Heart right ventricle (tissue), 16 donors: ENCODE measurements at places on chromosomes 4 and X. TPM values are rescaled to one million over a fixed set of nuclear protein-coding genes. Genes with fewer than 3 reads are reported as not detected.
A peak's percentile ranks its signal among the peaks of the same experiment; 100 is the strongest.

Gene PPP2R2C
- polyA plus RNA-seq = 0.14 TPM

- DNase-seq = peak; percentile 16
Measured at GRCh38 chr4:13988353-13989305, 361.1 kb upstream of the BOD1L1 start.

DNA sequence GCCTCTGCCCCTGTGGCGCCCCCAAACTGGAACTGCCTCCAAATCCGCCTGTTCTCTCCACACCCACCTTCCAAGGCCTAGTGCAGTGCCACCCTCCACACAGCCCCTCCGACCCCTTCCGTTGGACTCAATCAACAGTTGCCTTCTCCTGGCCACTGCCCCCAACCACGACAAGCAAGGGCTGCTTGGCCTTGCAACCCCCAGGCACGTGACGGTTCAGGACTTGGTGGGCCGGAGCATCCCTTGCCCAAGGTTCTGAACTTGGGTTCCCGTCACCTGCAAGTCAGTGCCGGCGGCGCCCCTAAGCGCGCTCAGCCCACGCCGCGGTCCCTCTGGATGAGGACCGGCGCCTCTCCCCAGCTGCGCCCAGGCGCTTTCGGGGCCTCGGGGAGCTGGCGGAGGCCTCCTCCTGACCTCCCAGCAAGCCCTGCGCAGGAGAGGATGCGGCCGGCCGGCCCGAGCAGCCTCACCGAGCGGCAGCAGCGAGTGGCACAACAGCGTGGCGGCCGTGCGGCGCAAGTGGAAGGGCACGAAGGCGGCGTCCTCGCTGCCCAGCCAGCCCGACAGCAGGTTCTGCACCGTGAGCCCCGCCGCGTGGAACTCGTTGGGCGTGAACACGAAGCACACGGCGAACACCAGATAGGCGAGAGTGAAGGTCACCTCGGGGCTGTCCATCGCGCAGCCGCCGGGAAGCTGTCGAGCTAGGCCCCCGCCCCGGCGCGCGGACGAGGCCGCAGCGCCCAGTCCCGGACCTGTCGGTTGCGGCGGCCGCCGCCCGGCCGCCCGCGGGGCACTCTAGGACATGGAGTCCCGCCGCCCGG is 750 bp downstream of the TMEM129 start:
- DNase-seq = no peak

GRCh38 chrX:109774706-109775105 is 41.6 kb upstream of the ACSL4 start:
- no peak for DNase-seq

DNA sequence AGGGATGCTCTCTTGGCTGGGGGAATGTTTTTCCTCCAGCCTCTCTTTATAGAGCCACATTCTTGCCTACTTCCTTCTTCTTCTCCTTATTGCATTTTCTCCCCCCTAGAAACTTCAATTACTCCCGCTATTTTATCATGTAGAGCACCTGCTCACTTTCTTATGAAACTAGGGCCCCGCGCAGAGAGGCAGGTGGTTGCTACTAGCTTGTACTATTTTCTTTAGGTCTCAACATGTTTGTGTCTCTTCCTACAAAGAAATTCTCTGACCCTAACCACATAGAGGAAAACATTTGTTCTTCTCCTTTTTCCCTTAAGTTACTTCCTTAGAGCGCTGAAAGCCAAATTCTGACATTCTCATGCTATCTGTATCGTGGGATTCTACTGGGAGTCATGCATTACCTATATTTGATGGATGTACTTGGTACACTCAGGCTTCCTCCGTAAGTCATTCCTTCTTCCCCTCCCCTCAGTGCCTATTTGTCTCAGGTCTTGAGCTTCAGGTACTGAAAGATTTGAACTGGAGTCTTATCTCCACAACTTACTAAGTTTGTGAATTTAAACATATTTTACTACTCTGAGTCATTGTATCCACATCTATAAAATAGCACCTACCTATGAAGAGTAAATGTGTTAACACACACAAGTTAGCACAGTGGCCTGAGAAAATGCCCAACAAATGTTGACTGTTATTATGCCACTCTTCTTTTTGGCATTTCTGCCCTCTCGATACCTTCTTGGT is 159.1 kb upstream of the LEF1 start:
- DNase-seq = no peak

Gene CT45A10
- polyA plus RNA-seq = not detected

- DNase-seq = no peak
Measured at GRCh38 chr4:87029356-87029755, 94.5 kb downstream of the AFF1 start.
